Fibroblast of upper back skin (primary cell): ENCODE measurements at places on chromosomes 2 and 18.

DNA sequence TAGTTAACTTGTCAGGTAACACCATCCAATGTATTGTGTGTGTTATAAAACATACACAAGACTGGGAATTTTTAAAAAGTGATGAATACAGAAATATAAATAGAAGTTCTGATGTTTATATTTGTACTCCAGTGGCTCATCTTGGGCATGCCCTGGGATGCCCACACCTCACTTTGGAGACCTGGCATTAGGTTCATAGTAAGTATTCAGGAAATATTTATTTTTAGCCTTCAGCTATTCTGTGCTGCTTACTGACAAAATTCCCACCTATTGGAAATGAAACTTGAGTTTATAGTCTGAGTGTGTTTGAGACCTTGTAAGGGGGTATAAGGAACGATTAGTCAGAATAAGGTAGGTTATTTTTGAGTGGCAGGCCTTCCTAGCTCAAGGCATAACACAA is 67.5 kb downstream of the MYO1B start:
- no peak for DNase-seq

- DNase-seq, result no peak
Measured at GRCh38 chr2:137202318-137202717, 437.0 kb downstream of the THSD7B start.

GRCh38 chr18:371609-371982 is 103.7 kb upstream of the THOC1 start:
- no peak for DNase-seq

GRCh38 chr2:233823731-233824121 is 30.6 kb downstream of the HJURP start:
- no peak for DNase-seq
